ENCODE measurements at places on chromosomes 6 and 20.

DNA sequence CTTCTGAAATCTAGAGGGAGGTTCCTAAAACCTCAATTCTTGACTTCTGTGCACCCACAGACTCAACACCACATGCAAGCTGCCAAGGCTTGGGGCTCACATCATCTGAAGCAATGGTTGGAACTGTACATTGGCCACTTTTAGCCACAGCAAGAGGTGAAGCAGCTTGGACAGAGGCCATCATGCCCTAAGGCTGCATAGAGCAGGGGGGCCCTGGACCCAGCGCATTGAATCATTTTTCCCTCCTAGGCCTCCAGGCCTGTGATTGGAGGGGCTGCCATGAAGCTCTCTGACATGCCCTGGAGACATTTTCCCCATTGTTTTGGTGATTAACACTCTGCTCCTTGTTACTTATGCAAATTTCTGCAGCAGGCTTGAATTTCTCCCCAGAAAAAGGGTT, 145.9 kb downstream of the C6orf118 start:
- no peak for DNase-seq

DNA sequence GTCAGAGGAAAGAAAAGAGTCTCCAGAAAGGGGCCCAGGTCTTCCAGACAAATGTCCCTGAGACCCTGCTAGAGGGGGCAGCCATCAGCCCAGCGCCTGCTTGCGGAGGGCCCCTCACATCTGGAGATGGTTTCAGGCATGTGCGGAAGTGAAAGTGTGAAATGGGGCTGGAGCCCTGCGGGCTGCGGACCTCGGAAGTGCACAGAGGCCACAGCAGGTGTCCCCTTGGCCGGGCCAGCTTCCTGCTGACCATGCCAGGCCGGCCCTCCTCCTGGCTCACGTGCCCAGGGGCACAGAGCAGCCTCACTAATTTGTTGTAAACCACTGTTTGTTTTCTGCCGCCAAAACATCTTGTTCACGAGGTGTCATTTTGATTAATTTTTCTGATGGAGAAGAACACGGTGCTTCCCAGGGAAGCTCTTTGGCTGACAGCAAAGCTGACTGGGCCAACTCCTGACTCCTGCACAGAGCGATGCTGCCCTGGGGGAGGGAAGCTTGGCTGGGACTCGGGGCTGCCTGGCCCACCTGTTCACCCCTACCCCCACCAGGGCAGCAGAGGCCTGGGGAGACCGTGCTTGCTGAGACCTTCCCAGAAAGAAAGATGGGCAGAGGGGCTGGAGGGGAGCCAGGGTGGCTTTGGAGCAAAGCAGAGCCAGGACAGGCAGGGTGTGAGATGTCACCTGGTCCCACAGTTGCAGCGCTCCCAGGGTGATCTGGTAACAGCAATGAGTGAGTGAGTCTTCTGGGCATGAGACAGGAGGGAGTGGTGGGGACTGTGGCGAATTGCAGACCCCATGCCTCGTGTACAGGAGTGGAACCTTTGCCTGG, 54.2 kb downstream of the BCAS4 start:
- DNase-seq = no peak

- DNase-seq = no peak
These were observed 125.1 kb downstream of the TOX2 start for GRCh38 chr20:44039741-44040140.

DNA sequence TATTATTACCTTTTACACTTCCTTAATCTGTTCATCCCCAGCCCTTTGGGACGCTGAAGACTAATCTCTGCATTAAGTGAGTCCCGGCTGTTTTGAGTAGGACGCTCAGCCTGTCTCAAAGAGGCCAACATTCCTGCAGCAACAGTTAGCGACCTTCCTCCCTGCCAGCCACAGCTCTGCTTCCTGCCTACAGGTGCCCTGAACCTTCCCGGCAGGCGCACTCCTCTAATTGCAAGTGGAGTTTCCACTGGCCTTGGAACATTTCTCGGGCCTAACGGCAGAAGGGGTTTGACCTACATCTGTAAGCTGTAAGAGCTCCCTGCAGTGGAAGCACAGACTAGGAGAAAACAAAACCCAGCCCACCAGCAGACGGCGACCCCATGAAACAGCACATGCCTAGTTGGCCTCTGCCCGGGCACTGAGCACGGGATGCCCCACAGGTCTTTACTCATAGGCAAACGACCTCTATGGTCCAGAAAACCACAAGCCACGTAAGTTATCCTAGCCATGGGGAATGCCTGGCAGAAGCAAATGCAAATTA, 137.9 kb downstream of the DTNBP1 start:
- DNase-seq = no peak

GRCh38 chr20:35664466-35665206, at the start of the genes CPNE1 and RBM12:
Gene CPNE1 (minus strand): TSS chr20:35664900. CDS start chr20:35632923, 31,977 bp downstream.
Gene RBM12 (minus strand): TSS chr20:35664900. CDS start chr20:35655322, 9,578 bp downstream.
- DNase-seq = peak; percentile 87

GRCh38 chr6:158939255-158940159, 60.5 kb downstream of the RSPH3 start:
- DNase-seq = no peak

Data from NCI-H460 (cell line).